ENCODE measurements at places on chromosomes 13 and 19.

DNA sequence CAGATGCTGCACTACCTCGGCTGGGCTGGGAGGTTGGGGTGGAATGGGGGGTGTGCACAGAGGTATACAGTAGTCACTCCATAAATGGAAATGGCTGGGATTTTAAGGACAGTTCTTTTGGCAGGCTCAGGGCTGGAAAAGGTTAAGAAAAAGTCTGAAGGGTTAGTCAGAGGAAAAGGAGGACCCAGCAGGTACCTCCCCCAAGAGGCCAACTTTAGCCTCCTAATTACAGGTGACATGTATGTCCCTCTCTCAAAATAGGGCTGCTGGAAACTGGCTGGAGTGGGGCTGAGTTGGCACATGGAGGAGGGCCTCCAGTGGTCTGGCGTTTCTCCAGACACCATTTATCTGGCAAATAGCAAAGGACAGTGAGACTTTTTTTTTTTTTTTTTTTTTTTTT is 994 bp downstream of the CCDC194 start:
- DNase-seq, result no peak

DNA sequence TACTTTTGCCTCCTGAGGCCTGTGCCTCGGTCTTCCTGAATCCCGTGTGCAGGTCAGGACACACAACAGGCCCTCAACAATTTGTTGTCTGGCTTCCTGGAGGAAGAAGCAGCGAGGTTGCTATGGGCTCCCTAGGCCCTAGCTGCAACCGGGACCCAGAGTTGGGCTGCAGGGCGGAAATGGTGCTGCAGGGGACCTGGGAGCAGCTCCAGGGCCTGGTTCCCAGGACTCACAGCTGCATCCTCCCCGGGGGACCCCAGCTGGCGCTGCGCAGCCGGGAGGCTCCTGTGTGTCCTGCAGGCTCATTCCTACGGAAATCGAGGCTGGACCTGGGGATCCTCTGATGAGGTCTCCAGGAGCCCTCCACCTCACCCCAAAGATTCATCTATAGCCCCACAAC is 999 bp upstream of the TNFAIP8L1 start:
- peak; percentile 68 for DNase-seq

GRCh38 chr19:47826800-47827199 is 5.1 kb downstream of the CRX start:
- no peak for DNase-seq

DNA sequence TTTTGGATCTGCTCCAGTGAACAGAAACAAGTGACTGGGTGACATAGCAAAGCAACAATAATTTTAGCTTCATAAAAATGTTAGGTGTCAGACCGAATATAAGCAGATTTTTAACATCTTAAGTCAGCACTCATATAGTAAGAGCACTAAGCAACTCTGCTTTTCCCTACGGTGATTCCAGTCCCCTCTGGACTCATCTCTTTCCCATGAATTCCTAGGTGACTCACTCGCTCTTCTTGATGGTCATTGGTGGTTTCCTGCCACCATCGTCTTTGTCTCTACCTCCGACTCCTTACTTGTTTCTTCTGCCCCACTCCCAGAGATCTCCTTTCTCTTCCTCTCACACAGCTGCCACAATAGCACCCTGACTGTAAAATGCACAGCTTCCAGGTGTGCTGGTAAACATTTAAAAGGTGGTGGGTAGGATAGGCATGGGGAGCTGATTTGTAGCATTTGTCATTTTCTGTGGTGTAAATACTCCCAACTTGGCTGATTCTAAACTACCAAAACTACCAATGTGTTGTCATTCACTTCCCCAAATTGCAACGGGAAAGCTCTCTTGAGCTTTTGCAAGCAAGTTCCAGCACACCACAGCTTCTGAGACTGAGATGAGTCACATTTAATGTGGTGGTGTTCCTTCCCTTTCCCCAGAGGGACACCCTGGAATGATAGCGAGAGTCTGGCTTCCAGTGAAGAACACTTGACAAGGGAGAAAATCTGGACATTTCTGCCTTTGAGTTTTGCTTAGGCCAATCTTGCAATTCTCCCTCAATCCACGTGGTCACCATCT is 42.8 kb upstream of the CLDN10 start:
- no peak for DNase-seq

DNA sequence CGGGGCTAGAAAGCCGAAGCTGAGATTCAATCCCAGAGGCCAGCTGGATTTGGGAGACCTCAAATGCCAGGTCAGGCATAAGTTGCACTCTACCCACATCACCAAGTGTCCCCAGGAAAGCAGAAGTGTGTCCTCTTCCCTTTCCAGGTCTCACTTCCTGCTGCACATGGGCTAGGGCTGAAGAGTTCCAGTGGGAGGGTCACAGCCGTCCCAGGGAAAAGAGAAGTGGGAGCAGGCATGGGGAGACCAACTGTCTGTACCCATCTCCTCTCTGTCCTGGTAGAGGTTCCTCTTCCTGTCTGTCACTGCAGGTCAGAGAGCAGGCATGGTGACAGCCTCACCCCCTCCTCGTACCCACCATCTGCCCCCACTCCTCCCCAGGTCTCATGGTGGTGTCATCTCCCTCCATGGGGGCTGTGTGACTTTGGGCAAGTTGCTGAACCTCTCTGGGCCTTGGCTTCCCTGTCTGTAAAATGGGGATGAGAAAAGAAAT is 14.8 kb downstream of the AXL start:
- DNase-seq, result peak; percentile 34

GRCh38 chr19:7196763-7197118 is 97.5 kb downstream of the INSR start:
- no peak for DNase-seq

Measured in left ventricle myocardium inferior (tissue), 1 donor.